ENCODE measurements at places on chromosomes 7 and 10.

DNA sequence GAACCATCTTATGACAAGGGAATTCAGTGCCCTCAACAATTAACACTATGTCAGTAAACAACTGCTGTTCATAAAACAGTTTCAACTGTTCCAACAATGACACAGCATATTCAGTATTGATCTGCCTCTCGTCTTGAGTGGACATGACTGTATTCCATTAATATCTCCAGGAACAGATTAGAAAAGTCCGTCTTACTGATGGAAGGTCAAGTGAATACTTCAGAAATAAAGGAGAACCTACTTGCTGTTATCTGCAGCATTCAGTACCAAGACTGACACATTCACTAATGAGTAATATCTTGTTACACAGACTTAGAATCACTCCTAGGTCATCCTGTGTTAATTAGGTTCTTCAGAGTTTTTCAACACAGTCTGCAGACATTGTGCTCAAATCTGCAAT is 12.1 kb downstream of the KBTBD2 start:
- no peak for DNase-seq

DNA sequence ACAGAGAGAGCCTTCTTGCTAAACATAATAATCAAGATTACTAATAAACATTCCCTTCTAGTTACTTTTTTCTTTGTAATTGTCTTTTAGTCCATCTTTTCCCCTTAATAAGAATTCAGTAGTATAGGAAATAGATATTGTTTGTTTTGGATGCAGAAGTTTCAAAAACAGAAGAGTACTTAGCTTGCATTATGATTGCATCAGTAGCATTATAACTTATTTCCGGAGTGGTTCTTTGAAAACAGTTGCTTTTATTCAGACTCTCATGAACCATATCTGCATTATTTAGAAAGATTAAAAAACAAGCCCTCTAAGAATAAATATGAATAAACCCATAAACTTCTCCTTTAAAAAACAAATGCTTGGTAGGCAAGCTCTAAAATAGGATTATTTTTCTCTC is 34.0 kb upstream of the DKK1 start:
- no peak for DNase-seq

GRCh38 chr10:25725917-25726716 is 207.9 kb upstream of the MYO3A start:
- peak; percentile 33 for DNase-seq

- no peak for DNase-seq
These were observed 4.0 kb downstream of the ZC3HAV1 start for GRCh38 chr7:139105484-139105883.

GRCh38 chr7:2107386-2108070 is 125.2 kb downstream of the MAD1L1 start:
- DNase-seq: no peak

- peak; percentile 88 for DNase-seq
These were observed 152.0 kb downstream of the MACC1 start for GRCh38 chr7:20064974-20065862.

GRCh38 chr10:101902032-101902819 is 58.6 kb upstream of the KCNIP2 start:
- no peak for DNase-seq

- DNase-seq: no peak
These were observed 32.2 kb upstream of the CUBN start for GRCh38 chr10:17161775-17162174.

DNA sequence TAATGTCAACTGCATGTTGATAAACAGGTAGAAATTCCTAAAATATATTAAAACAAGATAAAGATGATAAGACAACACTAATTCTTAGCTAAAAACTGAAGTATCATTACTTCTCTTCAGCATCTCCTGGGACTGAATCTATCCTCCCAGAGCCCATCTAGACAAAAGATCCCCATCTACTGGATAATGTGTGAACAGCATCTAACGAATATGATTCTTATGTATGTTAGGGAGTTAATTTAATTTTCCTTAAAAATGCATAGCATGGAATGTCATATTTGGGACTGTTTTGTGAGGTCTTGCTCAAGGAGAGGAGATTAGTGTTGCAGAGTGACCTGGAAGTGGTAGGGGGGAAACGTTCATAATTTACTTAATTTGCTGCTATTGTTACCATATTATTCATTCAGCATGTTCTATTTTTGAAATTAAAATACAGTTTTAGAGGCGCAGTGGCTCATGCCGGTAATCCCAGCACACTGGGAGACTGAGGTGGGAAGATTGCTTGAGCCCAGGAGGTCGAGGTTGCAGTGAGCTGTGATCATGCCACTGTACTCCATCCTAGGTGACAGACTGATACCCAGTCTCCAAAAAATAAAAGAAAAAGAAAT is 305.1 kb upstream of the CSTF2T start:
- peak; percentile 27 for DNase-seq

- DNase-seq: peak; percentile 95
These were observed 40.0 kb downstream of the GOLGA7B start for GRCh38 chr10:97889461-97890265.

- DNase-seq: no peak
These were observed 1.5 kb upstream of the HECW1 start for GRCh38 chr7:43110791-43111535.

DNA sequence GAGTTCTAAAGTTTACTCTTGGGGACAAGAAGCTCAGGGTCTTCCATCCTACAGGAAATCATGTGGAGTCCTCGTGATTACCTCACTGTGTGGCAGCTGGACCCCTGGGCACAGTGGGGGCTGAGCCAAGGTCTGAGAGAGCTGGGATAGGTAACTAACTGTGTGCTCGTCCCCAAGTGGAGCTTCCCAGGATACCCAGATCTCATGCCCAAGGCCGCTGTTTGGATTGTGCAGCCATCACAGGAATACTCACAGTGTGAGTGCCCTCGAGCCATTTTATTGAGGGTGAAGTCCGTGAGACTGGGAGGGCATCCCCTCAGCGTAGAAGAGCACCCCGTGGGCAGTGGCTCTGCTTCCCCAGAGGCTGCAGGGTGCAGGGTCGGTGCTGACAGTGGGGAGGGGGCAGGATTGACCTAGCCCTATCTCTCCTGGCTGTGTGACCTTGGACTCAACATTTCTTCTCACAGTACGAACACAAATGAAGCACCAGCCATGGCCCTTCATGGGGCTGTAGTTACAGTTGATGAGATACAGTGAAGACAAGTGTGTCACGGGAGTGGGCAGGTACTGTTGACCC is 69.6 kb upstream of the LEP start:
- no peak for DNase-seq

DNA sequence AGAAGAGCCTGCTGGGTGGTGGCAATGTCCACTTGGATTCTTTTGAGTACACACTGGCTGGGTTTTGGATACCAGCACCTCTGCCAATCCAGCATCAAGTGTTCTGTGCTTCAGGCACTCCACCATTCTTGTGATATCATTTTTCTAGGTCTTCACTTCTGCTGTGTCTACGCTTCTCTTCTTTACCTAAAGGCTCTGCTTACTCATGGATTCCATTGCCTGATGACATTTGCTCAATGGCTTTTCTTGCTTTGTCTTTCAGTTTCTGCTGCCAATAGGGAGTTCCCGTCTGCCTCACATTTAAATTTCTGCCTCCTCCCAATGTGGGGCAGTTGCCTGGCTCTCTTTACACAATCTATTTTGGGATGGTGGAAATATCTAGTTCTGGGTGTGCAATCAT is 12.7 kb upstream of the PAPSS2 start:
- DNase-seq: no peak

GRCh38 chr10:74760086-74760979 is 66.1 kb upstream of the KAT6B start:
- DNase-seq: no peak
